Cerebellum (tissue), 4 donors: ENCODE measurements at places on chromosomes 12 and 14.

GRCh38 chr14:89618811-89619551 lies 201.9 kb upstream of the FOXN3 start:
- DNase-seq, result peak; percentile 72

- peak; percentile 30 for DNase-seq
Measured at GRCh38 chr12:78473136-78473535, 391.4 kb upstream of the SYT1 start.

DNA sequence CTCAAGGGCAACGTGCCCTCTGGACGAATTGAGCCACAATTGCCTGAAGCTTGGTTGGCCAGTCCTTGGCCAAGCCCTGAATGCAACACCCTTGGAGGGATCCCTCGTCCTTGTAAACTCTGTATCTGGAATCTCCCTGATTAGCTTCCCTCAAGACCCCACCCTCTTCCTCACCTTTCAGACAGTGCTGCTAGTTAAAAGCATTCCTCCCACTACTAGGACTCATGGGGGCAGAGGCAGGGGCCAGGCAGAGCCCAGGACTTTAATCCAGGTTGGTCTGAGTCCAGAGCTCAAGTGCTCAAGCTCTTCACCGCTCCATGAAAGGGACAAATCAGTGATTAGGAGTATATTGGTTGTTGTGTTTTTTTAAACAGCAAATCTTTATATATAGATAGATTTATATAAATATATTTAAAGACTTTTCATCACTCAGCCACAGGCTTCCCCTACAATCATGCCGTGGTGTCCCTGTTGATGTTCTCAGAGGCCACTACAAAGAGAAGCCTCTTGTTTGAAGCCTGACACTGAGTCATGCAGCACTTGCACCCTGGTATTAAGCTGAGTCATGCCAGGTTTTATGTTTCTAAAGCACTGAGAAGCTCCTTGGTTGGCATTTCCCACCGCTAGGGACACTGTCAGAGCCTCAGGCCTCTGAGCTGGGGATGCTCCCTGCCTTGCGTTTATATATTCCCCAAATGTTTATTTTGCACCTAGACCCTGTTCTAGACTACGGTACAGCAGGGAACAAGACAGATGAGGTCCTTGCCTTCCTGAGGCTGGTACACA lies 53.8 kb upstream of the GSC start:
- no peak for DNase-seq

- DNase-seq, result no peak
Measured at GRCh38 chr12:114218136-114218535, 187.8 kb downstream of the TBX5 start.

DNA sequence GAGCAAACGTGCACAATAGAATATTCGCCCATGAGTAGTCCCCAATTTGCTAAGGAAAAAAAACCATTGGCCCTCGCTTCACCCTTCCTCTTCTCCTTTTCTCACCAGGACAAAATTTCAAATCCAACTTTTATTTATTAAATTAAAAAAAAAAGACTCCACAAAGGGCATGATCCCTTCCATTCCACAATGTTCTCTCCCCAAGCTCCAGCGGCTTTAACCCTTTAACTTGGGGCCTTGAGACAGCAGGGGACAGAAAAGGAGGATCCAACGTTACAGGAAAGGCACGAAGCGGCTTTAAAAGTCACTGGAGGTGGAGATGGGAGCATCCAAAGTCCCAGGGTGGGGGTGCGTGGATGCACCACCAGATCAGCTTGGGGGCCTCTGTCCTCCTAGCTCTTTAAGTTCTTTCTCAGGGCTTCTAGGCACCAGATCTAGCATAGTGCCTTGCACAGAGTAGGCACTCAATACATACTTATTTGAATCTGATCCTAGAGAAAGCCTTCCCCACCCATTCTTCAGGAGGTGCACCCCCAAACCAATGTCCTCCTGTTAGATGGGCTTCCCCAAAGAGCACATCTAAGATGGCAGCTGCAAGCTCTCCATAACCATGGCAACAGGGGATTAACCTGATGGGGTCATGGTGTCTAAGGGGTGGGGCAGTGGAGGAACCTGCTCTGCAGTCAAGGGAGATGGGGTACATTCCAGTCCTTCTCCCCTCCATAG lies 5.2 kb upstream of the AAAS start:
- no peak for DNase-seq

GRCh38 chr14:71947947-71948500 lies 15.8 kb downstream of the RGS6 start:
- DNase-seq, result no peak

- peak; percentile 15 for DNase-seq
Measured at GRCh38 chr12:66269757-66270383, 32.4 kb upstream of the HELB start.

- no peak for DNase-seq
Measured at GRCh38 chr12:70744178-70744577, 106.9 kb upstream of the PTPRB start.

- no peak for DNase-seq
Measured at GRCh38 chr14:104034976-104035699, 50.4 kb upstream of the ASPG start.

DNA sequence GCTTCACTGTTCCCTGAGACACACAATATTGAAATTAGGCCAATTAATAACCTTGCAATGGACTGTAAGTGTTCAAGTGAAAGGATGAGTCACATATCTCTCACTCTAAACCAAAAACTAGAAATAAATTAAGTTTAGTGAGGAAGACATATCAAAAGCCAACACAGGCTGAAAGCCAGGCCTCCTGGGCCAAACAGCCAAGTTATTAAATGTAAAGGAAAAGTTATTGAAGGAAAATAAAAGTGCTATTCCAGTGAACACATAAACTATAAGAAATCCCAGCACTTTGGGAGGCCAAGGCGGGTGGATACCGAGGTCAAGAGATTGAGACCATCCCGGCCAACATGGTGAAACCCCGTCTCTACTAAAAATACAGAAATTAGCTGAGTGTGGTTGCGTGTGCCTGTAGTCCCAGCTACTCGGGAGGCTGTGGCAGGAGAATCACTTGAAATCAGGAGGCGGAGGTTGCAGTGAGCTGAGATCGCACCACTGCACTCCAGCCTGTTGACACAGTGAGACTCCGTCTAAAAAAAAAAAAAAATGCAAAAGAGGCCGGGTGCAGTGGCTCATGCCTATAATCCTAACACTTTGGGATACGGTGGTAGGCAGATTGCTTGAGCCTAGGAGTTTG lies 10.4 kb upstream of the HEATR5A start:
- DNase-seq, result no peak

GRCh38 chr14:87067591-87067990 lies 925.4 kb downstream of the GALC start:
- DNase-seq, result no peak

DNA sequence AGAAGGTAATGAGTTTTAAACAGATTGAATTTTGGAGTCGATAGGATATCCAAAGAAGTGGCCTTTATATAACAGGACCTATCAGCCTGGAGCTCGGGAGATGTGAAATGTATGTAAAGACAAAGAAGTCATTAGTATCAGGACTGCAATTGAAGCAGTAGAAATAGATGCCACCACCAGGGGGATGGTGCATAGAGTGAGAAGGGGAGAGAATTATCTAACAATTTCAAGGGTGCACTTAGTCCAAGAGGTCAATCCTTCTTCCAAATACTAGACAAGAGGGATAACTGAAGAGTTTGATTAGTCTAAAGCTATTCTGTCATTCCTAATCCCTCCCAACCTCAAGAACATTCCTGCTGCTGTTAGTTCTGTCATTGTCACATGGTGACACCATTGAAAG lies 127.8 kb downstream of the CFAP54 start:
- DNase-seq, result no peak

DNA sequence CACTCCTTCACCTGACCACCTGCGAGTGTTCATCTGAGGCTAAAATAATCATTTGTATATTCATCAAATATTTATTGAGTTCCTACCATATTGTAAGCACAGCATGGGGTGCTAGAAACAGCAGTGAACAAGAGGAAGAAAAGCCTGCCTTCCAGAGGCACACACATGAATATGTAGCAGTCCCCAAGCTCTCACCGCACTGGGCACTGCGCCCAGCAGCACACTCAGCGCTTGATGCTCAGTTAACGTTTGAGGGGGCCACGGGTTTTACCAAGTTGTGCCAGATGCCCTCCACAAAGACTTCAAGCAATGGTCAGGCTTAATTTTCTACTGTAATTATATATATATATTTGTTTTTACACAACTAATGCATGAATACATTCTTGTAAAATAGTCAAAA lies 52.0 kb downstream of the HELB start:
- no peak for DNase-seq
